Stimulated activated CD4-positive, alpha-beta T cell treated with anti-CD3 and anti-CD28 coated beads, Interleukin-15, amount 100 ng/mL, for 1 hour (primary cell): ENCODE measurements at places on chromosomes 3 and 15.
A peak's percentile ranks its signal among the peaks of the same experiment; 100 is the strongest.

DNA sequence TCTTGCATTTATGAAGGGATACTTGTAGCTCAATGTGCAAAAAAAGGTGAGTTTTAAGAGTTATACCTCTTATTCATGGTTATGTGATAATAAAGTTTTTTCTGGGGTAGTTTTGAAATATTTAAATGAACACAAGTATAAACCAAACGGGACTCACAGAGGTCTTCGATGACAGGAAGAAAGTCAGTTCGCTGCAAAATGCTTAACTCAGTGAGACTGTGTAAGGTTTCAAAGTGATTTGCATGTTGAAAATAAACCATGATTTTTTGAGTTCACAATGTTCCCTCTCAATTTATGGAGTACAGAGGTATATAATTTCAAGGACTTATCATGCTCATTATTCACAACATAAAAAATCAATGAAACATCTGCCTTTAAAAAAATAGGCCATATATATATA lies 36.3 kb upstream of the MYH15 start:
- DNase-seq, result no peak

GRCh38 chr3:69191516-69191915 lies 69.1 kb upstream of the LMOD3 start:
- no peak for DNase-seq

DNA sequence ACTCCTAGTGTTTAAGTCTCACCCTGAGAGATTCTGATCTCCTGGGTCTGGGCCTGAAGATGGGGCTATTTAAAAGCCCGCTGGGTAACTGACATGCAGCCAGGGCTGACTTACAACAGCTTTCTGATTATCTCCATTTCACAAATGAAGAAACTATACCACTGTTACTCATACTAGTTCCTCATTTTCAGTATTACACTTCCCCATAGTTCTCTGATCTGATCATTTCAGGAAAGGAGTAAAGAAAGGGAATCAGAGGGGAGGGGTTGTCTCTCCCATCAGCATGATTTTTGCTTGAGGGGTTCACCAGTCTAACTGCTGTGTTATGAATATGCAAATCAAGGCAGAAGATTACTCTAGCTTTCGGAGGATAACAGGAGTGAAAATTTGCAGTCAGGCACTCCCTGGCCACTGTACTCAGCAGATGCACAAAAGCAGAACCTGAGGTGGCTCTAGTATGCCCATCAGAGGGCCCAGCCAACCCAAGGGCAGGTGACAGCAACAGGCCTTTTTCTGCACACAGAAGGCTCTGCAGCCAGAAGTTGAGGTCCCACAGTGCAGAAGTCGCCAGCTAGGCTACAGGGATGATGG lies 59.4 kb downstream of the DAPK2 start:
- DNase-seq, result no peak

DNA sequence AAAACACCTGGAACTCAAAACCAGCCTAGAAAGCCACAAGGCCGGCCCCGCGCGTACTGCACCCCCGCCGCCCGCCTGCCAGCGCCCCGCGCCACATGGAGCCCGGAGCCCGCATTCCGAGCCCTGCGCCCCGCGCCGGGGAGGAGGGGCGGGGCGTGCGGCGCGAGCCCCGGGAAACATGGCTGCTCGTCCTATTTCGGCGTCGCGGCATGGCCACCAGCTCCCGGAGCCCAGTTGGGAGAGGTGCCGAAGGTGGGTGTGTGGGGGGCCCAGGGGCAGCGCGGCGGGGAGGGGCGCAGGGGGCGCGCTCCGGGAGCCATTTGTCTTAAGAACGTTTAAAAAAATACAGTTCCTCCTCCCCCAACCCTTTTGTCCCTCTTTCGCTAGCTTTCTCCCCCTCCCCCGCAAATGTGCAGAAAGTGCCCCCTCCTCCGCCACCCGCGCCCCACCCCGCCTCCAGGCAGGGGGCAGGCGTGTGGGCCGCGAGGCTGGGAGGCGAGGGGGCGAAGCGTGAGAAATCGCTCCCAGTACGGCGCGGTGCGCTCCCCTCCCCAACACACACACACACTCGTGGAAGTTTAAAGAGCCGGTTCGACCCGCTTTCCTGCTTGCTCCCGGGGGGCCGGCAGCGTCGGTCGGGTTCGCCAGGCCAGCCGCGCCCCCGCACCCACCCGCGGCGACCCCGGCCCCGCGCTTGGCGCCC lies 2.5 kb downstream of the ANP32A start:
- peak; percentile 60 for DNase-seq

- DNase-seq, result no peak
These were observed 23.2 kb upstream of the ACTC1 start for GRCh38 chr15:34818526-34818925.

DNA sequence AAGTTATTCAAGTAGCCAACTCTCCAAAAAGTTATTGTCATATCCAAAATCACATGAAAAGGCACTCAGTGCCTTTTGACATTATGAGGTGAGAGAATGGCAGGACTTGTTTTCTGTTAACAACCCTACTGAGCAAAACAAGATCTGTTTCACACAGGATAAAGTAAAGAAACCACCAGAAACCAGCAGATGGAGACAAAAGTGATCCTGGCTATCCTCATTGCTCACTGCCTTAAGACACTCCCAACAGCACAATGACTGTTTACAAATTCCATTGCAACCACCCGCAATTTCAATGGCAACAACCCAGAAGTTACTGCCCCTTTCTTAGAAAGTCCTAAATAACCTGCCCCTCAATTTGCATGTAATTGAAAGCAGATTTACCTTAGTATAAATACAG lies 352.6 kb upstream of the NDN start:
- no peak for DNase-seq

DNA sequence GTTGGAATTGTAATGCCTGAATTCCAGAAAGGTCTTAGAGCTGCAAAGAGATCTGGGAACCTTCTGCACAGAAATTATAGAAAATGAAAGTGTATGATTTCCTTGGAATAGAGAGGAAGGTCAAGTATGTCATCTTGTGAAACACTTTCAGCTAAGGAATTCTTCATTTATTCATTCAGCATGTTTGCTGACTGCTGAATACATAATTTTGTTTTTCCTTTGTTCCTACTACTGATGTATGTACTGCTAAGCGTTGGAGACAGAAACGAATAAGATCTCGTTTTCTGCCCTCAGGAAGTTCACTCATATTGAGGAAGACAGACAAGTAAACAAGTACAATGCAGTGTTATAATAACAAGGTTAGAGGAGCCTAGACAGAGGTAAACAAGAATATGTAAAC lies 14.3 kb upstream of the IL20RB start:
- no peak for DNase-seq

- no peak for DNase-seq
These were observed 19.8 kb downstream of the HMG20A start for GRCh38 chr15:77440378-77440999.

- DNase-seq, result no peak
These were observed 234.9 kb upstream of the TPM1 start for GRCh38 chr15:62807539-62808130.

DNA sequence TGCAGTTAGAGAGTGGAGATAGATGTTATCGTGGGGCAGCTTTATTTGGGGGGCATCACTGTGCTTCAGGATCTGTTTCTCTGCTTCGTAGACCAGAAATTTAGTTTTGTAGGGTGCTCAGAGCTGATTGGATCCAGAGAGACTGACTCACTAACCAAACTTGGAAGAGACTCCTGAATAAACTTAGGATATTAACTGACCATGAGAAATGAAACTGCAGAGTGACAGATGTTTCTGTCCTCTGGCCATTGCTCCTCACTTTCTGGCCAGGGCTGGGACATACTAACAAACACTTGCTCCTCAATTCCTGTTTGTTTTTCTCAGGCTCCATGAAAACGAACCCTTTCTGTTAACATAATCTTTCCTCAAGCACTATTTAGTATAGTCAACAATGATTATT lies 4.3 kb downstream of the ZNF592 start:
- DNase-seq, result no peak

GRCh38 chr15:39720621-39721611 lies 61.7 kb downstream of the FSIP1 start:
- DNase-seq, result no peak

GRCh38 chr3:157274644-157275137 lies 114.7 kb upstream of the CCNL1 start:
- no peak for DNase-seq

DNA sequence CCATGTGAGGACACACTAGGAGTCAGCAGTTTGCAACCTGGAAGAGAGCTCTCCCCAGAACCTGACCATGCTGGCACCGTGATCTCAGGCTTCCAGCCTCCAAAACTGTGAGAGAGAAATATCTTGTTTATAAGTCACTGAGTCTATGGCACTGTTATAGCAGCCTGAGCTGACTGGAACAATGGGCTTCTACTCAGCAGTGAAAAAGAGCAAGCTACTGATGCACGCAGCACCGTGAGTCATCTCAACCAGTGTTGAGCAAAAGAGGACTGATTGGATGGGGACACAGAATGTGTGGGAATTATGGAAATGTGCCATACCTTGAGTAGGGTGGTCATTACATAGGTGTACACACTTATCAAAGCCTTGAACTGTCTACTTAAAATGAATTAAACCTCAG lies 230.4 kb downstream of the PLCL2 start:
- no peak for DNase-seq

DNA sequence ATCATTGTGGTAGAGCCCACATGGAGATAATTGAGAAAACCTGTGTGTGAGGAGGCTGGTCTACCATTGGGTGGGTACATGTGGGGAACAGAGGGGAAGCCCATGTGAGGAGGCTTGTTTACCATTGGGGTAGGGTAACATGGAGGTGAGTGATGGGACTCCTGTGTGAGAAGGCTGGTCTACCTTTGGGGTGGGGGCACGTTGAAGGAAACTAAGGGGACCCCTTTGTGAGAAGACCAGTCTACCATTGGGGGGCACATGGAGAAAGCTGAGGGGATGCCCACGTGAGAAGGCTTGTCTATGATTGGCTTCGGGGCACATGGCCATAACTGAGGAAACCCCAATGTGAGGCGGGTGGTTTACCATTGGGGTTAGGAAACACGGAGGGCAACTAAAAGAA lies 158.5 kb downstream of the FBLN2 start:
- DNase-seq, result no peak

GRCh38 chr15:59111251-59111650 lies 6.3 kb downstream of the CCNB2 start:
- no peak for DNase-seq

GRCh38 chr3:196537319-196537984 lies 22.3 kb upstream of the SMCO1 start:
- DNase-seq, result peak; percentile 40

DNA sequence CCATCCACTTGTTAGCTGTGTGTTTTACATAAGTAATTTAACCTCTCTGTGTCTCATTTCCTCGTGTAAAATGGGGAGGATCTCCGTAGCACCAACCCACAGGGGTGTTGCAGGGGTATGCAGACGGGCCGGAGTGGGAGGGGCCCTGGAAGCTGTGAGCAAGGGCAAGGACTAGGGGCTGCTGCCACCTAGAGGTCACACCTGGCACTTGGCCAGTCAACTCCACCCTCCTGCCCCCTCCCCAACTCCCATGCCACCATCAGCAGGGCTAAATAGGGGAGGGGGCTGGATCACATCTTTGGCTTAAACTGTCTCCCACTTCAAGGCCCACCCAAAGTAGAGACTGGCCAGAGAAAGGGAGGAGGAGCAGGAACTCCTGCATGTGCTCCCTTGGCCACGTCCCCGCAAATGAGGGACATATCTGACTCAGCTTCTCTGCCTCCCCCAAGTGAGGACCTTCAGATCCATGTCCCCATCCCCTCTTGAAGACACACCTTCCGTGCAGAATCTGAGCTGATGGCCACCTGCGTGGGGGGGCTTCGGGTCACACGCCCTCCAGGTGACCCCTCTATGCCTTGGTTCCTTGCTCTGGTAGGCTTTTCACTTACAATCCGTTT lies 2.6 kb downstream of the CCDC9B start:
- peak; percentile 69 for DNase-seq
